ENCODE measurements at places on chromosomes 6 and 20.
A peak's percentile ranks its signal among the peaks of the same experiment; 100 is the strongest.

- no peak for DNase-seq
These were observed 1.3 kb downstream of the ZKSCAN3 start for GRCh38 chr6:28351087-28351486.

- no peak for DNase-seq
These were observed 340.4 kb downstream of the SYNE1 start for GRCh38 chr6:152296648-152297376.

GRCh38 chr20:61886721-61887595 is 178.7 kb downstream of the TAF4 start:
- no peak for DNase-seq

GRCh38 chr20:38789503-38790199 is 15.8 kb upstream of the PPP1R16B start:
- no peak for DNase-seq

DNA sequence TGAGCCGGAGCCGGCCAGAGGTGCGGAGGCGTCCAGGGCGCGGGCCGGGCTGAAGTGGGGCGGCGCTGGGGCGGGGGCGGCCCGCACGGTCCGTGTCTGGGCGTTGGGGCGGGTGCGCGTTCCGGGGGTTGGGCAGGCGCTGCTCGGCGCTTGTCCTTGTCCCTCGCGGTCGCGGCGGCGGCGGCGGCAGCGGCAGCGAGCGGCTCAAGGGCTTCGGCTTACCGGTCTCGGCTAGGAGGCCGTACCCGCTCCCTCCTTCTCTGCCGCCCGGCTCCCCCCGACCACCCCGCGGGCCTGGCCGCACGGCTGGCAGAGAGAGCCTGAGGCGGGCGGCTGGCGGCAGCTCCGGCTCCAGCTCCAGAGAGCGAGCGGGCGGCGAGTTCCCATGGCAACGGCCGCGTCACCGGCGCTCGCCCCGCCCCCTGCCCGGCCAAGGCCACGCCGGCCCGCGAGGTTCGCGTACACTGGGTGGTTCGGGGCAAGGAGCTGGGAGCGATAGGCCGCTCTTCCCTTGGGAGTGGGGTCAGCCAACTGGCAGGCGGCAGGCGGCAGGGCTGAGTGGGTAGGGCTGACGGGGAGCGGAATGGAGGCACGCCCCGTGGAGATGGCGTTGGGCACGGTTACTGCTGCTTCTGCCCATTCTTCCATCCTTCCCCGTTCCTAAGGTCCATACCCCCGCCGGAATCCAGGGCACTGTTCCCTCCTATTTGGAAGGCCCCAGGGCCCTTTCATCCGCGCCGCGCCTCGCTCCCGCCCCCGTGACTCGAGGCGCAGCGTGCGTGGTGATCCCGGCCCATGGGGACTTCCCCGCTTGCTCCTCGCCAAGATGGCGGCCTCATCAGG is at the start of gene LRRC73:
Gene LRRC73, minus strand, starts transcription at position 363 of the 843 bp plus-strand sequence. CDS start 561 bp downstream, outside the sequence.
- DNase-seq: peak; percentile 78

DNA sequence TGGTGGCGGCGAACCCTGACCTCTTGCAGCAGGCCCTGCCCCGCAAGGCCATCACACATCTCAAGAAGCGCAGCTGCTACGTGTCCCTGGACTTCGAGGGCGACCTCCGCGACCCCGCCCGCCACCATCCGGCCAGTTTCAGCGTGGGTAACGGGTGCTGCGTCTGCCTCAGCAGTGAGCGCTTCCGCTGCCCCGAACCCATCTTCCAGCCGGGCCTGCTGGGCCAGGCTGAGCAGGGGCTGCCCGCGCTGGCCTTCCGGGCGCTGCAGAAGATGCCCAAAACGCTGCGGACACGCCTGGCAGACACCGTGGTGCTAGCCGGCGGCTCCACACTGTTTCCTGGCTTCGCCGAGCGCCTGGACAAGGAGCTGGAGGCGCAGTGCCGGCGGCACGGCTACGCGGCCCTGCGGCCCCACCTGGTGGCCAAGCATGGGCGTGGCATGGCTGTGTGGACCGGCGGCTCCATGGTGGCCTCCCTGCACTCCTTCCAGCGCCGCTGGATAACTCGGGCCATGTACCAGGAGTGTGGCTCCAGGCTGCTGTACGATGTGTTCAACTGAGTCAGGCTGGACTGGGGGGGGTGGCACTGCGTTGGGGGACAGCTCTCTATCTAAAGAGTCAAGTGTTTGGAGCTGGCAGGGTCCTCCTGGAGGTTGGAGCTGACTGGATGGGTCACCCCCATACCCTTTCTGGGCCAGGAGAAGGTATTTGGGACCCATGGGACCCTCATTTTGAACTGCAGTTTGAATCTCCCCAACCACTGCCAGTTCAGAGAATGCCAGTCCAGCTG is 1.1 kb downstream of the ACTL10 start:
- peak; percentile 72 for DNase-seq

- DNase-seq: no peak
These were observed 147.8 kb downstream of the HIVEP2 start for GRCh38 chr6:142797159-142797558.

GRCh38 chr6:131231103-131231502 is 95.8 kb downstream of the AKAP7 start:
- DNase-seq: peak; percentile 51

- DNase-seq: no peak
These were observed 29.2 kb downstream of the AKAP7 start for GRCh38 chr6:131164506-131164905.

DNA sequence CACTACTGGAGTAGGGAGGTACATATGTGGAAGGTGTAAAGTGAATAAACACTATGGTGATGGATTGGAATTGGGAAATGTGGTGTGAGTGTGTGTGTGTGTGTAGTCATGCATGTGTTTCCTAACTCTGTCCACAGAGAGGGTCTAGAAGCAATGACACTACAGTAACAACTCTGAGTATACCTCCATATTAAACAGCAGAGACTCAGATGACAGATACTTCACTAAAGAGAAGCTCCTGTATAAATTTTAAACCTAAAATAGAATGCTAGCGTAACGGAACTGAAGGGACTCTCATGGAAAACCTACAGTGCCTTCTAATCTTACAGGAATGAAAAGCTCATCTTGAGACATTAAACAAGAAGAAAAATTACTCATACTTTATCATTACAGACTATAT is 150.5 kb downstream of the SLC16A10 start:
- peak; percentile 36 for DNase-seq

GRCh38 chr20:41382791-41383305 is 16.2 kb upstream of the EMILIN3 start:
- no peak for DNase-seq

DNA sequence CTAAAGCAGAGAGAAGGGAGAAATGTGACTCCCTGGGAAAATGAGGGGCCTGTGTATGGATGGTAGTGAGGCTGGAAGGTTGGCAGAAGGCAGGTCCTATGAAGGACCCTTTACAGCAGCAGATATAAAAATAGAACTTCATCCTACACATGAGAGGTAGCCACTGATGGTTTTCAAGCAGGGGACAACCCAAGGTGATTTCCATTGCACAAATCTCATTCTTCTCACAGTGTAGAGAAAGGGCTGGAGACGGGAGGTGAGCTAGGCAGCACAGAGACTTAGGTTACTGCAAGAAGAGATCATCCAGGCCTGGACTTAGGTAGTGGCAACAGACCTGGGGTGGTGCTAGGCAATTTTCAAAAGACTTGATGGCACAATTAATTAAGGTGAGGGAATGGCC is 30.7 kb downstream of the TRAM2 start:
- no peak for DNase-seq

GRCh38 chr20:8983478-8984345 is 85.2 kb upstream of the PLCB4 start:
- DNase-seq: no peak

GRCh38 chr6:71045296-71045695 is 88.4 kb upstream of the B3GAT2 start:
- no peak for DNase-seq

GRCh38 chr6:89452281-89452680 is 19.3 kb downstream of the ANKRD6 start:
- no peak for DNase-seq

GRCh38 chr6:2641044-2641725 is 109.5 kb downstream of the MYLK4 start:
- no peak for DNase-seq

DNA sequence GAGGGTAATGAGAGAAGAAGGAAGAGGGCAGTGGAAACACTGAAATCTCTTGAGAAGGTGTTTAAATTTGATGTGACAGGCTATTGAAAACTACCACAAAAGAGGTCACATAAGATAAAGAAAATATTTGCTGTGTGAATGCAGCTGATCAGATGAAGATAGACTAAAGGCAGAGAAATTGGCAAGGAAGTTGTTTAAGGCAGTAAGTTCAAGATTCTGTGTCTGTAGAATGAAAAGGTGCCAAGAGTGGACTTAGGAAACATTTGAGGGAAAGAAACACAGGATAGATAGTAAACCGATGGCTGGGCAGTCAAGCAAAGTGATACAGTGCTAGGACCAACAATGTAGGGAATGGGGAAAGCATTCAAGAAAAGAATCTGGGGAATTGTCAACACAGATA is 332.3 kb upstream of the MARCKS start:
- no peak for DNase-seq

DNA sequence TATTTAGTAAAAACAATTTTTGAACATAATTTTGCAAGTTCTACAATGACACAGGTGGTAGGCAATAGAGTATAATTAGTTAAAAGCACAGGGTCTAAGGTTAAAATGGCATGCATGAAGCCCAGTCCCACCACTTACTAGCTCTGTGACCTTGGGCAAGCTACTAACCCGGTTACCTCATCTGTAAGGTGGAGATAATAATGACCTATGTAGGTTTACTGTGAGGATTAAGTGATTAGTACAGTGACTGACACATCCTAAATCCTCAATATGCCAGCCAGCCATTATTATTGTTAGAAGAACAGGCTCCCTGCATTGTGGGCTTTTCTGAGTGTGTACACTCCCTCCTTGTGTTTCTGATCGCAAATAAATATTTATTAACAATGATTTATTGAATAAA is 26.2 kb downstream of the ATXN1 start:
- no peak for DNase-seq

- no peak for DNase-seq
These were observed 609.9 kb upstream of the CITED2 start for GRCh38 chr6:139984317-139984716.

DNA sequence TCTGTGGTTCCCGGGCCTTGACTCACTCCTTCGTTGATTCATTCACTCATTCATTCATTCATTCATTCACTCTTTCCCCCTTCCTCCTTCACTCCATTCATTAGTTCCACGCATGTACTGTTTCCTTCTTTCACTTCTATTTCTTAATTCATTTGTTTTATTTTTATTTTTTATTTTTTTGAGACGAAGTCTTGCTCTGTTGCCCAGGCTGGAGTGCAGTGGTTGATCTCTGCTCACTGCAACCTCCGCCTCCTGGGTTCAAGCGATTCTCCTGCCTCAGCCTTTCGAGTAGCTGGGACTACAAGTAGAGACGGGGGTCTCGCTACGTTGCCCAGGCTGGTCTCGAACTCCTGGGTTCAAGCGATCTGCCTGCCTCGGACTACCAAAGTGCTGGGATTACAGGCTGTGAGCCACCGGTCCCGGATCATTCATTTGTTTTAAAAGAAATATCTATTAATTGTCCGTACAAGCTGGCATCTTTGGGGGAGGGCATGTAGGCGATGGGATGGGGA is 427 bp upstream of the NFKBIE start:
- no peak for DNase-seq

DNA sequence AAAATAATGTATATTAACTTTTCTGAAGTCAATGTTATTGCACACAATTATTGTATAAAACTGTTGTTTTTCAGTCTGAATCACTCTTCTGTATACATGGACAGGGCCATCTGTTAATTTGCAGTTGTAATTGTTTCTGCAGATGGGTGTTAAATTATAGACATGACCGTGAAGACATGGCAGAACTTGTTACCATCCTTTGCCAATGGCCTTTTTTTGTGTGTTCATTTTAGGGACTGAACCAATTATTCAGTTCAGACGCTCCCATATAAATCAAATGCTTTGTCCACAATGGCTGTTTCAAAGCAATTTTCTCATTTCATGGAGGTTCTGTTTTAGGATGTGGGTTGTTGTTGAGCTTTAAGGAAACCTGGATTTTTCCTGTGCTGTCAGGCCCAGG is 533.7 kb downstream of the DOK5 start:
- no peak for DNase-seq

GRCh38 chr6:46690911-46691451 is 3.3 kb downstream of the TDRD6 start:
- DNase-seq: no peak

GRCh38 chr20:37611852-37612251 is 82.0 kb upstream of the CTNNBL1 start:
- DNase-seq: no peak

GRCh38 chr6:154276810-154277628 is 79.6 kb downstream of the IPCEF1 start:
- DNase-seq: peak; percentile 72

- DNase-seq: peak; percentile 86
These were observed 5.3 kb upstream of the HMGN4 start for GRCh38 chr6:26532699-26533531.

DNA sequence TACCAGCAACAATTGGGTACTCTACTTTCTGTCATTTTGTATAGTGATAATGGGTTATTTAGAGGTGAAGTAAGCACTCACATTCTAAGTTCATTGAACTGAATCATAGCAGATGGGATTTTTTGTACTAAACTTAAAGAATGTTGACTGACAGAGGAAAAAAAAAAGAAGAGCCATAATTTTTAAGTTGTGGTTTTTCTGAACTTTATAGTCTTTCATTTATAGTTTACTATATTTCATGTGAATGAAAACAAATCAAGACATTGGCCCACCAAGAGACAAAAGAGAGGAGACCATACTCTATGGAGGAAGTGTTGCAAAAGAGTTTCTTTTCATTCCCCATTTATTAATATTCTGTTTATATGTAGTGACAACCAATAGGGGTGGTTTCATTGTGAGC is 685.7 kb downstream of the BCKDHB start:
- no peak for DNase-seq

- DNase-seq: no peak
These were observed 128.1 kb upstream of the AKAP12 start for GRCh38 chr6:151111670-151112069.

- no peak for DNase-seq
These were observed 98.2 kb upstream of the DTNBP1 start for GRCh38 chr6:15761045-15761502.

GRCh38 chr20:36932476-36933426 is 18.8 kb downstream of the SAMHD1 start:
- no peak for DNase-seq

DNA sequence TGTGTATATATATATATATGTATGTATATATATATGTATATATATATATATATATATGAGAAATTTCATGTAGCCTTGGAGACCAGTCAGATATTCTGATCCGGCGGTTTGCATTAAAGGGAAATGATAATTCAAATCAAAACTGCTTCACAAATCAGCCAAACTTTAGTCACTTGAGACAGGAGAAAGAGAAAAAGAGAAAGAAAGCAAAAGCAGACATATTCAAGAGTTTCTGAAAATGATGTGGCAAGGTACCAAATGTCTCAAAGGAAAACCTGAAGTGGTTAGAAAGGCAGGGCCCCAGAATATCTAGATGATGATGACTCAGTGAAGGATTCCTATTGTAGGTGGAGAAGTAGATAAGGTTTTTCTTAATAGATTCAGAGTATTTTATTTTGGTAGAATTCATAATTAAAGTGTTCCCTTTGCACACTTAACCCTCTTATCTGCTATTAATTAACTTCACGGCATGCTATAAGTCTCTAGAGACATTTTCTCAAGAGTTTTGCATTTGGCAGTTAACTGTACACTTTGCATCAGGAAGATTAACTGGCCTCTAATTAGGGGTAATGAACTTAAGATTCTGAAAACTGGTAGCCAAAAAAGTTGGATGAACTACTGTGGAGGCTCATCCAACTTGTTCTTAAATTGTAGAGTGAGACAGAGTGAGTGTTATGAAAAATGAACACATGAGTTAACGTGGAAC is 50.1 kb upstream of the ASF1A start:
- peak; percentile 4 for DNase-seq

- DNase-seq: no peak
These were observed 114.2 kb downstream of the AHI1 start for GRCh38 chr6:135383301-135383700.

Data from inflammatory macrophage treated with lipopolysaccharide for 4 hours (primary cell).